ENCODE measurements at places on chromosomes 3 and 15.

DNA sequence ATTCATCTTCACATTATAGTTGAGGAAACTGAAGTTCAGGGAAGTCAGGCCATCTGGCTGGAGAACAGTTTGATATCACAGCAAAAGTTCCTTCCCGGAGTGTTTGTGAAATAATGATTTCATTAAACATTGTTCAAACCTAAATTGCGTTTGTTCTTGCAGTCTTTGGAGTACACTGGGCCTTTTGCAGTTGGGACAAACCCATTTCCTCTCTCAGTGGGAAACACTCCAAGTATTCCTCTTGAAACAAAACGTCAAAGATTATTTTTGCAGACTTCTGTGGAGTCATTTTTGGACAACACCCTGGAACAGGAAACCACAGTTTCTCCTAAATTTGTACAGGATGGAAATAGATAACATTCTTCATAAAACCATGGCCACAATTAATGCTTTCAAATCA is 287.5 kb downstream of the PTPRG start:
- no peak for DNase-seq

GRCh38 chr3:134772011-134772410 is 23.0 kb upstream of the EPHB1 start:
- DNase-seq, result no peak

DNA sequence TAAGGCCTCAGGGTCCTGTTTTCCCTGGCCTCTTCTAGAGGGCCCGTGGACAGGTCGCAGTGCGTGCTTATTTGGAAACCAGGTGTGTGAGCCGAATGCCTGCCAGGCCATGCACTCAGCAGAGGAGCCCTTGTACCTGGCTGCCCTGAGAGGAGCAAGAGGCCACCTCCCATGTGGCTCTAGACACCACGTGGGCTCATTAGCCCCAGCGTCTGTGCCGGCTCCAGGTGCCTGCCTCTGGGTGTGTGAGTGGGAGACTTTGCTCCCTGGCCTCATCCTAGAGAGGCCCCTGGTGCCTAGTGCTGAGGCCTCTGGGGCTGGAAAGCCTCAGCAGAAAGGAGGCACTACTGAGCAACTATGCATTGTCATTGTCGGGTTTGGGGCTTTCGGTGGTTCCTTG is 50.4 kb downstream of the KLF13 start:
- no peak for DNase-seq

- no peak for DNase-seq
These were observed 113.4 kb downstream of the FBLN2 start for GRCh38 chr3:13662238-13662847.

DNA sequence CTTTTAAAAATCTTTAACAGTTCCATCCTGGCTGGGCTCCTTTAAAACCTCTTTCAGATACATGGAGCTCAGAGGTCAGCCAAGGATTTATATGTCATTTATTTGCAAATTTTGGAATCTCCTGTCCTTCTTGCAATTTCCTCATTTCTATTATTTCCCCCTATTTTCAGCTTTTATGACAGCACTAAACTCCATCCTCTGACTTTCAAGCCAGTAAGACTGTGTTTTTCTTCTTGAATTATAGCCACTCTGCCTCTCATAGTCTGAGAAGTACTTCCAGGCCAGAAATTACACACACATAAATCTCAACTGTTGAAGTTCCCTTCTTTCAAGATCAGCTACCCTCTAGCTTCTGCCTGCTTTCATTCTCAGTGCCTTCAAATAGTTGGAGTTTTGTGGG is 73.2 kb downstream of the IQCH start:
- no peak for DNase-seq

DNA sequence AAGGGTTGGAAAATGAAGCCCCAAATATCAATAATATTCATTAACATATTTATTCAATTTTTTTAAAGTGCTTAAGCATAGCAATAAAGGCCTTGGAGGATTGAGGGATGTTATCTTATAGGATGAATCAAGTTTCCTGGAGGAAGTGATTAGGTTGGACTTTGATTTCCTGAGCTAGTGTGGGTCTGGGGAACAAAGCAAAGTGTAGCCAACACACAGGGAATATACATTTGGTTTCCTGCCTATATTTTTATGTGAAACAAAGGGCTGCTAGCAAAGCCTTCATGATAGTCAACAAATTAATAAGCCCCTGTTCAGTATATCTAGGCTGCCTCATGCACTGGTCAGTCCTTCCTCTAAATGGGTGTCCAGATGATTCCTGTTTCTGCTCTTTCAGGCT is 261.1 kb upstream of the IL12A start:
- DNase-seq, result no peak

- DNase-seq, result no peak
These were observed 164.1 kb downstream of the SSR3 start for GRCh38 chr3:156390846-156391245.

- no peak for DNase-seq
These were observed 168.8 kb upstream of the CNTN4 start for GRCh38 chr3:1929788-1930414.

DNA sequence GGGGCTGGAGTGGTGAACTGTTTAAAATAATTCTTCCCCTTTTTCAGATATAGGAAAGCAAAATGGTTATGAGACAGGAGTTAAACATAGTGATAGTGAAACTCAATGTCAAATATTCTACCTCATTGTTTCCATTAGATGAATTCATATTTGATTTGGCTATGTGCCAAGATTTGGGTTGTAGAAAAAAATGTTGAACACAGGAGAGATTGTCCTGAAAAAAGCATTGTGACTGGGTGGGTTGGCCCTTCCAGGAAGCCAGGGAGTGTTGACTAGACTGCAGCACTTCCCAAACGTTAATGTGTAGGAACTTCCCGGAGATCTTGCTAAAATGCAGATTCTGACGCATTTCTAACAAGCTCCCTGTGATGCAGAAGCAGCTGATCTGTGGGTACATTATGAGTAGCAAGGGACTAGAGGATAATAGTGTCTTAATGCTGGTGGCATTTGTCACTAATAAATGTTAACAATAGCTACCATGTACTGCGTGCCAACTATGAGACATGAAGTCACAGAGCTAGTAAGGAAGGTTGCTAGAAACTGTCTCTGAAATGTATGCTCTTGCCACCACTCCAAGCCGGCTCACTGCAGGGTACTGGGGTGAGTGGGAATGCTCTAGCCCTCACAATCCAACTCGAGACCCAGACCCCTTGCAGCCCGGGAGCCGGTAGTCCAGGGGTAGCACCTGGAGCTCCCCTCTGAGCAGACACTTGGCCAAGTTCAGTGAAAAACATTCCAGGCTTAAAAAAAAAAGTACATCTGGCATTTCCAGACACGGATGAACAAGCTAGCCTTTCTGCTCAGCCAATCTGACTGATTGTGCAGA is 120.6 kb downstream of the CD47 start:
- DNase-seq, result no peak

DNA sequence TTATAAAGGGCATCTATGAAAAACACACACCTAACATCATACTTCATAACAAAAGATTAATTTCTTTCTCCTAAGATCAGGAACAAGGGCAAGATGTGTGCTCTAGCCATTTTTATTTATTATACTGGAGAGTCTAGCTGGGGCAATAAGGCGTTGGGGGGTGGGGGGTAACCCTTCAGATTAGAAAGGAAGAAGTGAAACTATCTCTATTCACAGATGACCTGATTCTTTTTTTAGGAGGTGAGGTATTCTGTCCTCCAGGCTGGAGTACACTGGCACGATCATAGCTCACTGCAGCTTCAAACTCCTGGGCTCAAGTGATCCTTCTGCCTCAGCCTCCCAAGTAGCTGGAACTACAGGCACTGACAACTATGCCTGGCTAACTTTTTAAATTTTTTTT is 89.5 kb upstream of the MANF start:
- no peak for DNase-seq

DNA sequence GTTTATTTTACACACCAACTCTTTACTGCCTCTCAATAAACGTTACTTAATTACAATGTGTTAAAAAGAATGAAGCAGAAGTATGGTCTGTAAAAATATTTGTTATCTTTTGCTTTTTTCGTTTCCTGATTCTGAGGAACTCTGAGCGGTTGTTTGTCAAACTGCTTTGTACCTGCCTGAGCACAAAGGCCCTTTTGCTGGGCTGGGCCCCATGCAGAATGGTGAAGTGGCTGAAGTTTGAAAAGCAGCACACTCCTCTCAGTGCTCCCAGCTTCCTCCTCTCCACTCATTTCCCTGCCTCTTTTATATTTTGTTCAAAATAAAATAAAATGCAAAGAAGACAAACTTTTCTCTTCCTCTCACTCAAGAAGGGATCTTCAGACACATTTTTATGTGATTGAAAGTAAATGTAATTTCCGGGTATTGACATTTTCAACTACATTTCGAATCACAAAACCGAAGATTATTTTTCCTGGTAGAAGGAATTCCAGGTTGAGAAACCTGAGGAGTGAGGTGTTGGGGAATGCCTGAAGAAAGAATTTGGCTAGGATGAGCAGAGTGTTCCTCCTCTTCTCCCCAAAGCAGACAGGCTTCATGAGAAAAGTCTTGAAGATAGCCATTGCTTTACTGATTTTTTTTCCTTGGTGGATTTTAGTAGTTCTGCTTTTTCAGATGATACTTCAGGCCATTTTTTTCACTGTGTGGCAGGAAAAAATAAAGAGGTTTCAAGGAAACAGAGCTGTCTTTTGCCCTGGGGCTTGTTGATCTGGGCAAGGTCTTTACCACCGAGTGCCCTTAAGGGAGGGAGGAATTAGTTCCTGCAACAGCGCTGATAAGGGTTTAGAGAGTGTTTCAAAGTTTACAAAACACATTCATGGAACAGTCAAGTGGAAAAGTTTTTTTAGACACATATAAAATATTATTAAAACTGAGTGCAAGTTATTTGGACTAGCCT is 229.8 kb downstream of the NFKBIZ start:
- DNase-seq, result no peak

GRCh38 chr3:44495636-44496415 is 18.4 kb upstream of the ZNF445 start:
- DNase-seq, result no peak

- DNase-seq, result peak; percentile 83
These were observed 752 bp downstream of the C15orf39 start for GRCh38 chr15:75202251-75203016.

- DNase-seq, result peak; percentile 19
These were observed 766 bp downstream of the FAM98B start for GRCh38 chr15:38454696-38455090.

DNA sequence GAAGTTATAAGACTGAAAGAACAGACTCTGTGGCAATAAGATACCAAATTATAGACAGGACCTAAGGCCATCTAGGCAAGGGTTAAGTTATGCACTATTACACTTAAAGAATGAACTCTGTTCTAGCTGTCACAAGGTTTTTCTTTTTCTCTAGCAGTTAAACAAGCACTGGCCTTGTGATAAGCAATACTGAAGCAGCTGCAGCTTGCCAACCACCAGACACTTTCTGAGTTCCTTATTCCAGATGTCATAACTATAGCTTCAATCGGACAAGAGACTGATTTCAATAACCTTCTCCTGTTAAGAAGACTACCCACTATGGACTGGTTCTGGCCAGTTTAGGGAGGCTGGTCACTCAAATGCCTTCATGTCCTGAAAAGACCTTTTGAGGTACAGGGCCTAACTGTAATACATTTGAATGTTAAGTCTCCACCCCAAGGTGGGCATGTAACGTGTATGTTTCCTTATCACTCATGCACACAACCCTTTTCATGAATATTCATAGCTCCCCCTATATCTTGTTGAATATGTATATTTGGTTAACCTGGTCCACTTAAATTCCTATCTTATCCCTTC is 85.8 kb downstream of the CFAP20DC start:
- no peak for DNase-seq

DNA sequence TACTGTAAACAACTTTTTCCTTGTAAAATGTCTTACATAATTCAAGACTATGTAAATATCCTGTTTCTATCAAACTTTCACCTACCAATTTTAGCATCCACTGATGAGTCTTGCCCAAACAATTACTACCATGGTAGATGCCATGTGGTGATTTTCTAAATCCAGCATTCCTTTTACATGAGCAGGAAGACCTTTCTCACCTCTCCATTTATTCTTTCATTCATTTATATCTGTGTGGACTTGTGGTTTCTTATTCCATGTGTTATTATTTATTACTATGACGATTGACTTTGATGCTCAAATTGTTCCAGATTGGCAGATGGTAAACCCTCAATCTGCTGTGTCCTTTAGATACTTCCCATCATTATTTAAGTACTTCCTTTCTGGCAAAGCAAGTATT is 62.4 kb downstream of the IFT57 start:
- no peak for DNase-seq

DNA sequence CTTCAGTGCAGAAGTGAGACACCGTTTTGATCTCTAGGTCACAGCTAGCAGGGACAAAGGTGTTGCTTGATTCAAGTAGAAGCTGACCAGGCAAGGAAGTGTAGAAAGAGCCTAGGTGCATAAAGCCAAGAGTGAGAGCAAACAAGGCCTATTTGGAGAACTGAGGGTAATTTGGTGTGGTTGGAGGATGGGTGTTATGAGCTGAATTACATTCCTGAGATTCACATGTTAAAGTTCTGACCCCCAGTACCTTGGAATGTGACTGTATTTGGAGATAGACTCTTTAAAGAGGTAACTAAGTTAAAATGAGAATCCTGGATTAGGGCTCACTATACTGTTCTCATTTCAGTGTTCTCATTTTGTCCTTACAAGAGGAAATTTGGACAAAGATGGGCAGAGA is 191.3 kb downstream of the ZMAT3 start:
- DNase-seq, result no peak

DNA sequence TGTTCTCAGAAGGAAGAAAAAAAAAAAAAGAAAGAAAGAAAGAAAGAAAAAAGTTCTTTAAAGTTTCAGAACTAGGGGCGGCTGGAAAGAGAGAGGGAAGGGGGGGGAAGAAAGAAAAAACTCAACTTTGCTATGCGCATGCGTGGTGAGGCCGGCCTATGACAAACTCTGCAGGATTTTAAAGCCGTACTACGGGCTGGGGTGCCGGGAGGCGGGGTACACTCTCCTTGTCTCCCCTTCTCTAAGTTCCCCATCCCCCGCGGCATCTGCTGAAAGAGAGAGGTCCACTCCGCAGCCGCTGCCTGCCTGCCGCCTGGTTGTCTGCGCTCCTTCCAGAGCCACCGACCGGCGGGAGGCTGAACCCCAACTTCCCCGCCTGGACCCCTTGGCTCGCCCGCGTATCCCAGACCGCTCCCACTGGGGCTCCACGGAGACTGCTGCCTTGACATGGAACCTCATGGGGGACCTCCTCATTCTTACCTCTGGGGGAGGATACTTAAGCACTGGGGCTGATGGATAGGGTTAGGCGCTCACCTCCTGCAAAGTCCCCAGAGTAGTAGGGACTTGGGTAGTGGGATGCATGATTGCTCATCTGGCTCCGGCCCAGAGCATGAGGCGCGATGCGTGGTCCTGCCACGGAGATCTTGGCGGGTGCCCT is 1.4 kb upstream of the WNT5A start:
- DNase-seq, result no peak

DNA sequence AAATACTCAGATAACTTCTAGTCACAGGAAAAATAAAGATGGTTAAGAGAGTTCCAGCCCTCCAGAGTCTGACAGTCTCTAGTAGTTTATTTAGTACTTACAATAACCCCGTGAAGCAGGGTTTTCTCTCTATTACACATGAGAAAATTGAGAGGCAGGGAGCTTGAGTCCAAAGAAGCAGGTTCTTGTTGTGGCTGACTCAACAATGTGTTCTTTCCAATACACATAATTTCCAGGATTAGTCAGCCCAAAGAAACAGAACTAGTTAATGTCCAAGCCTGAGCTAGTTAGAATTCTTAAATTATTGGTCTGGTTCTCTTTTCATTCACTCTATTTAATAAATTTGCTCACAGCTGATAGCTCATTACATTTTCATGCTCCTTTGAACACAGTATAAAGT is 49.9 kb downstream of the ALDH1A2 start:
- DNase-seq, result peak; percentile 5

GRCh38 chr3:162367429-162368260 is 871.0 kb downstream of the OTOL1 start:
- no peak for DNase-seq

GRCh38 chr3:46484911-46485778 is 12.6 kb upstream of the RTP3 start:
- no peak for DNase-seq
